ENCODE measurements at places on chromosomes 3 and 15.

DNA sequence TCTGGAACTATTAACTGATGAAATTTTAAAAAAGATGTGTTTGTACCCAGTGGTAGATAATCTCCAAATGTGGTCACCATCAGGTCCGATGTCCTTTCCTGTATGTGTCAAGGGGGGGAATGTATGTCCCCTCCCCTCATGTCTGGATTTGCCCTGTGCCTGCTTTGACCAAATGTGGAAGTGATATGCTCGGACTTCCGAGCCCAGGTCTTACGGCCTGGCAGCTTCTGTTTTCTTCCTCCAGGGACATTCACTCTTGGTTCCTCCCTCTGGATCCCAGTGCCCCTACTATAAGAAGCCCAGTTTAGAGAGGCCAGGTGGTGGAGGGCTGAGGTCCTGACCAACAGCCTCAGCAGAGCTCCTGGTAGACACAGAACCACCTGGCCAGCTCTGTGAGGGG lies 75.5 kb downstream of the CCR1 start:
- DNase-seq = no peak

DNA sequence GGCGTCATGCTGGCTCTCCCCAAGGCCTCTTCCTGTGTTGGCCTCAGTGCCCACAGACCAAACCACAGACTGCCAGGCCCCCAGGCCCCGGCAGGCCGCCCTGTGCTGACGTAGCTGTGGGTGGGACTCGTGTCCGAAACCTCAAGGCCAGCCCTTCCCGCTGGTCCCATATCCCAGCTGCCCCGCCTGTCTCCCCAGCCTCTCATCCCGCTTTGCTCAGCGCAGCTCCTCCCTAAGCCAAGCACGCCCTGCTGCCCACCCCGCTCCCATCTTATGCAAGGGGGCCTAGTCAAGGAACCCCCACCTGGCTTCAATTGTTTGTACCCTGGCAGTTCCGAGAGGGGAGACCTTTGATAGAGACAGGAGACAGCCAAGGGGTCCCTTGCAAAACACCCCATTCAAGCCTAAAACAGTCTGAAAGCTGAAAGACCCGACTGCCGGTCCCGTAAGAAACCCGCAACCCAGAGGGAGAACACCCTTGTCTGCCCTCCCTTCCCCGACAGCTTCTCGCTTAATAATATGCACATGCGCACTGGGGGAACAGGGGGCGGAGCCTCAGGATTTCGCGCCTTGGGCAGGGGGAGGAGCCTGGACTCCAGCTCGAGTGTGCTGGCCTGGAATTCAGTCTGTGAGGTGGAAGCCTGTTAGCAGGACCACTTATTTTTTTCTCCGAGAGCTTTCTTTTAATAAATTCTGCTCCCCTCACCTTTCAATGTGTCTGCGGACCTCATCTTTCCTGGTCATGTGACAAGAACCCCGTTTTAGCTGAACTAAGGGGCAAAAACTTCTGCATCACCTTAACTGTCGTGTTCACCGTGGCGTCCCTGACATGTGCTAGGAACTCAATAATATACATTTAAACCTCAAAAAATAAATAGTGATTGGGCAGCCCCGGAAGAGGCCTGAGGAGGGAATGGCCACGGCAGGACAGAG lies 17.2 kb downstream of the TNFAIP8L3 start:
- peak; percentile 22 for DNase-seq

DNA sequence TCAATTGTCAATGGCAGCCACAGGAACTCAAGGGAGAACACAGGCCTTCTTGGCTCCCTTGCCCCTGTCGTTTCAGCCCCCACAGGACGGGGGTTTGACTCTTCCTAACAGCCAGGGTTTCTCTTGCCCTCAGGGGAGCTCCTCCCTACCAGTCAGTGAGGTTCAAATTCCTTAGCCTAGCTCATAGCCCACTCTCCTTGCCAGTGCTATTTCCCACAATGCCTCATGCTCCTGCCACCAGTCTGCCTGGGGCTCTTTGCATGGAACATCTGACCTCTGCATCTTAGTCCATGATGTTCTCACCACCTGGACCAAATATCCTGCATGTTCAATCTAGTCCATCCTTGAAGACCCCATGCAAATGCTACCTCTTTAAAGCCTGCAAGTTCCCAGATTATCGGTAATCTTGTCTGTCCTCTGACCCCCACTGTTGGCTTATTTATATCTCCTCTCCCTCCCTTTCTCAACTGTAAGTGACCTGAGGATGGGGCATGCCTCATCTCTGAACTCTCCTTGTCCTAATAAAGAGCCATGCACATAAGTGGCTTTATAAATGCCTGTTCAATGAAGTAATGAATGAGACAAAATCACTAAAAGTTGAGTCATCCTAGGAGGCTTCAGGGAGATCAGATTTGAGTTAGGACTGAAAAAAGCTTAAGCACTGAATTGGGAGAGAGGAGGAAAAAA lies 78.0 kb downstream of the MYO1E start:
- DNase-seq = no peak

DNA sequence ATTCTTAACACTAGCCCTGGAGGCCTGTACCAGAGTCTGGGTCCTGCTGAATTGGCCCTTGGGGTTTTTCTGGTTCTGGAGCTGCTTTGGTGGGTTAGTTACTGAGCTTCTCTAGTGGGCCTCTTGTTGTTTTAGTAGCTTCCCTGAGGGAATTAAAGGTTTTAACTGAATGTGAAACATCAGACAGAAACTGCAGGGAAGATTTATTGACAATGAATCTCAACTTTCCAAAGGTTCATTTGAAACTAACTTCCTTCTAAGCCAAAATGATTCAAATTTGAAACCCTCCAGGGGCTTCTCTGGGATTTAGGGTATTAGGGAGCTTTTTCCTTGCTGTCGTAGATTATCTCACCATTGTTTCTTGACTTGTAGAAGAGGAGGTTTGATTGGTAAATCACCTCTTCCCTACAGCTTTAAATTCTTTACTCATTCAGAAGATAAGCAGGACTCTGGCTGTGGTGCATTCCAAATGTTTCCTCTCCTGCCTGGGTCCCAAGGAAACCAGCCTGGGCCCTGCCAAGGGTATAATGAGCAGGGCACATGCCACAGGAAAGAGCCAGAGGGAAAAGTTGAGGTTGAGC lies 71.0 kb downstream of the TP63 start:
- no peak for DNase-seq

- DNase-seq = no peak
These were observed 255.6 kb upstream of the ZNF717 start for GRCh38 chr3:76040946-76041345.

GRCh38 chr3:59084583-59084982 lies 34.8 kb upstream of the CFAP20DC start:
- DNase-seq = no peak

DNA sequence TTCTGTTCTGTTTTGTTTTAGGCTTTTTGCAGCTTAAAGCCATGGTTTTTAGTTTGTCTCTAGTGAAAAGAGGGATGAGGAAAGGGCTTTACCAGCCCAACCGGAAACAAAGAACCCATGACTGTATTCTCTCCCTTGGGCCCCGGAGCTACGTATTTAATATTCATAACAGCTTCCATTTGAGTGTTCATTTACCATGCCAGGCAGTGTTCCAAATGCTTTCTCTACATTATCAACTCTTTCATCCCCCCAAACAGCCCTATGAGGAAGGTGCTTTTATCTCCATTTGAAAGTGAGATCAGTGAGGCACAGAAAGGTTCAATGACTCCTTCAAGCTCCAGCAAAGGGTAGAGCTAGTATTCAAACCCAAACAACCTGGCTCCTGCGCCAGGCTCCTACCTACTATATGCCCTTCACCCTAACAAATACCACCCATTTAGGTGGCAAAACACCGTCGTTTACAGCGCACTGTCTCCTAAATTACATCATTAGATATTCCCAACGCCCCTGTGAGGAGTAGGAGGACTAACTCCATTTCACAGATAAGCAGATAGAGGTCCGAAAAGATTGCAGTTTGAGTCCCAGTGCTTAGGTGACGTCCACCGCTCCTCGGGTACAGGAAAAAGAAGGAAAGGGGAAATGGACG lies 27.9 kb downstream of the GTPBP8 start:
- no peak for DNase-seq

DNA sequence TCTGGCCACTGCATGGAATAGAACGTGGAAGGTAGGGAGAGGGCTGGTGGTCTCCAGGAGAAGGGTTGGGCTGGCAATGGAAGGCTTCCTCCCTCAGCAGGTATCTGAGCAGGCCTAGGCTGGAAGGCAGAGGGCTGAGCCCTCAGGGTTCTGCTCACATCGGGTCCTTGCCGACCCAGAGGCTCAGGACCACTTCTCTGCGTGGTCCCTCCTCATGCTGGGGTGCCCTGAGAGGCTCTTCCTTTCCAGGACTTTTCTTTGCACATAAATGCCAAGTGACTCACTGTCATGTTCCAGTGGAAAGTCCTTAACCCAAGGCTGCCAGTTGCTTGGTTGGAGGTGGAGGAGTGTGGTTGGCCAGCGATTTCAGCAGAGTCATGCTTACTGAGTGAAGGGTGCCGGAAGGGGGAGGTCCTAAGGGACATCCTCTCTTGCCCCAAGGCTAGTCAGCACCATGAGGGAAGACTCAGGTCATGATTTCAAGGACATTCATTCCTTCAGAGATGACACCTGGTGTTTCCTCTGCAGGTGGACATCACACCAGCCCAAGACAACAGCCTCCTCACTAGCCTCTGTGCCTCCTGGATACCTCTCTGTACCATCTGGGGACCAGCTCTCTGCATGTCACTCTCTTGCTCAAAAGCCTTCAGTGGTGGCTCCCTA lies 8.2 kb downstream of the SLC6A6 start:
- DNase-seq = no peak

GRCh38 chr3:109071350-109072142 lies 46.4 kb downstream of the MORC1 start:
- DNase-seq = no peak

DNA sequence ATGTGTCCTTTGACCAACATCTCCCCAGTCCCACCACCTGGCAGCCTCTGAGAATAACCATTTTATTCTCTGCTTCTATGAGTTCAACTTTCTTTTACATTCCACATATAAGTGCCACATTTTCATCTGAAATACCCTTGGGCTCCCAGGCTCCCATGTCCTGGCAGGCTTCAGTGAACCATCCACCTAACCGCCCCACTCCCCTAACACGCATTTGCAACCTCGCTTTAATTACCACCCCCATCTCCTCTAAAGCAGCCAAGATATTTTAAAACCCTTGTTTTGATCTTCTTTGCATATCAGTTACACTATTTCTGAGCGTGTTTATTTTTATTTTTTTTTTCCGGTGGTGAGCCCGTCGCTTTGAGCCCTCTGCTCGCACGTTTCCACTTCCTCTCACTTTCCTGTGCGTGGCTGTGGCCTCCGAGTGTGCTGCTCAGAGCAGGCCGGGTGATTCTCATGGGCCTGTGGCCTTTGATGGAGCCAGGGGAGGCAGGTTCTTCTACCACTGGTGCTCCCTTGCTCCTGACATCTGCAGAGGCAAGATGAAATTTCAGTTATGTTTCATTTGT lies 195.4 kb upstream of the LPP start:
- no peak for DNase-seq

DNA sequence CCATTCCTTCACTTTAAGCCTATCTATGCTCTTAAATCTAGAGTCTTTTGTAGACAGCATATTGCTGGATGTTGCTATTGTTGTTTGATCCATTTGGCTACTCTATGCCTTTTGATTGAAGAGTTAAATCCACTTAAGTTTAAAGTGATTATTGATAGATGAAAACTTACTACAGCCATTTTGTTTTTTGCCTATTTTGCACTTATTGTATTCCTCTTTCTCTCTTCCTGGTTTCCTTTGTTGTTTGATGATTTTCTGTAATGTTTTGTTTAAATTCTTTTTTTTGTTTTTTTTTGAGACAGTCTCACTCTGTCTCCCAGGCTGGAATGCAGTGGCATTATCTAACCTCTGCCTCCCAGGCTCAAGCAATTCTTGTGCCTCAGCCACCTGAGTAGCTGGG lies 19.8 kb downstream of the IQCF6 start:
- DNase-seq = no peak

DNA sequence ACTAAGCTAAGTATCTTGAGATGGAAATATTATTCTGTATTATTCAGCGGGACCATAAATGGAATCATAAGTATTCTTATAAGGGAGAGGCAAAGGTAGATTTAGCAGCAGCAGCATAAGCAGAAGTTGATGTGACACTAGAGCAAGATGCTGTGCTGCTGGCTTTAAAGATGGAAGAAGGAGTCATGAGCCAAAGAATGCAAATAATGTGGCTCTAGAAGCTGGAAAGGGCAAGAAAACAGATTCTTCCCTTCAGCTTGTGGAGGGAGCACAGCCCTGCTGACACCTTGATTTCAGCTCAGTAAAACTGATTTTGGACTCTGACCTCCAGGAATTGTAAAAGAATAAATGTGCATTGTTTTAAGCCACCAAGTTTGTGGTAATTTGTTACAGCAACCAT lies 144.2 kb upstream of the ANKRD28 start:
- DNase-seq = no peak

- DNase-seq = no peak
These were observed 37.5 kb downstream of the GAP43 start for GRCh38 chr3:115660646-115661337.

GRCh38 chr3:123791898-123792297 lies 92.2 kb downstream of the MYLK start:
- DNase-seq = no peak

GRCh38 chr3:182596676-182597410 lies 196.5 kb upstream of the ATP11B start:
- DNase-seq = no peak

DNA sequence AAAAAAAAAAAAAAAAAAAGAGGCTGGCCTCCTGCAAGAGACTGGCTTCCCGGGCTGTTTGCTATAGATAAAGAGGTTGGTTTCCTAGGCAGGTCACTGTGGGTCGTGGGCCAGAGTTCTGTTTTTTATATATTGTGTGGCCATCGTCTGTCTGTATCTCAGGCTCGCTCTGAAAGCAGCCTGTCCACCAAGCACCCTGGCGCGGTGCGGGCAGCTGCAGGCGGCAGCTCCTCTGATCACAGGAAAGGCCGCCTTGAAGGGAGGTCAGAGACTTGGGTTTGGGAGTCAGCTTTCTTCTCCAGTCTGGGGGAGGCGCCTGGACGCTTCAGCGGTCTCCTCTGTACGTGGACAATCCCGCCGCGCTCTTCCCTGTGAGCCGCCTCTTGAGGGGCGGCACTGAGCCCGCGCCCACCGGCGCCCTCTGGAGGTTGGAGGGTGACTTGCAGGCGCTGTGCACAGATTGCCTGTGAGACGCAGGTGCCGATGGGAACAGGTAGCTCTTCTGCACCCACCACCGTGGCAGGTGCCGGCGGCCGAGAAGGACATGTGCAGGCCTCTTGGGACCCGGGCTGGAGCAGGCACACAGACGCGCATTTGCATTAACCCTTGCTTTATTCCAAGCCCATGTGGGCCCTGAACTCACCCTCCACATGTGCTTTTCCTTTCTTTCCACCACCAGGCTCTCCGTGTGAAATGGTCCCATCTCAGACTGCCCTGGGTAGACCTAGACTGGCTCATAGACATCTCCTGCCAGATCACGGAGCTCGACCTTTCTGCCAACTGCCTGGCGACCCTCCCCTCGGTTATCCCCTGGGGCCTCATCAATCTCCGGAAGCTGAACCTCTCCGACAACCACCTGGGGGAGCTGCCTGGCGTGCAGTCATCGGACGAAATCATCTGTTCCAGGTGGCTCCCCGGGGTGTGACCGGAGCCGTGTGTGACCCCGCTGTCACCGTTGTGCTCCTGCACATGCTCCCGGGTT lies 89.3 kb downstream of the LRRK1 start:
- DNase-seq = peak; percentile 69

Data from NT2/D1 (cell line).